Progenitor cell of endocrine pancreas (in vitro differentiated cells): ENCODE measurements at places on chromosomes 5 and 9. TPM values are rescaled to one million over a fixed set of nuclear protein-coding genes. Genes with fewer than 3 reads are reported as not detected.

CTSV gene
- total RNA-seq: 10.1 and 10.5 TPM in 2 replicates

MEF2C gene
- total RNA-seq: 1.9 and 2.6 TPM in 2 replicates

TMEM174 gene
- not detected in 2 replicates for total RNA-seq

PRUNE2 gene
- 5.4 and 5.6 TPM in 2 replicates for total RNA-seq

EXOSC3 gene
- 55.7 and 61.8 TPM in 2 replicates for total RNA-seq

SLCO4C1 gene
- 4.0 and 4.8 TPM in 2 replicates for total RNA-seq

GFI1B gene
- total RNA-seq: 0.12 TPM in 1 of 2 replicates, not detected in the other

PCDHB10 gene
- total RNA-seq: 5.5 and 7.2 TPM in 2 replicates

MCTP1 gene
- total RNA-seq: 1.7 and 2.1 TPM in 2 replicates

C5orf58 gene
- total RNA-seq: not detected in 2 replicates

SQSTM1 gene
- 113 and 139 TPM in 2 replicates for total RNA-seq

DOK3 gene
- 11.6 and 13.7 TPM in 2 replicates for total RNA-seq

TSLP gene
- total RNA-seq: not detected in 2 replicates

SLC4A9 gene
- 0.31 and 0.58 TPM in 2 replicates for total RNA-seq

ARID3C gene
- total RNA-seq: 8.5 and 12.0 TPM in 2 replicates

GLRA1 gene
- not detected in 2 replicates for total RNA-seq

SLC6A19 gene
- total RNA-seq: 2.2 and 2.6 TPM in 2 replicates
